ENCODE measurements at places on chromosomes 3 and 15.

DNA sequence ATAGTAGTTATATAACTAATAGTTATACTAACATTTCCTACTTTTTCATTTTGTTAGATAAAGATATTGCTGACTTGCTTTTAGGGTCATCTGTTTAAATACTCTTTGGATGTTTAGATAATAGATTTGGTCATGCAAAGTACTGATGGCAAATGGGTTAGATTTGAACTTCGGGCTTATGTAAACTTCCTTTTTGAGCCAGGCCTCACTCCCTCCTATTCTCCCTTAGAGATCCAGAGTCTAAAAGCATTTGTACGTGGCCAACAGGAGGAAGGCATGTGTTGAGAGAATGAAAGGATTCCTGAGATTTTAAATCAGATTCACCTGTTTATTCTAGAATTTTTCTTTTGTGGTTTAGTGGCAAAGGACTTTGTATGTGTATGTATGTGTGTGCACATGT lies 106.4 kb upstream of the GBE1 start:
- DNase-seq, result no peak

GRCh38 chr3:85605066-85605465 lies 646.3 kb downstream of the CADM2 start:
- DNase-seq, result no peak

- no peak for DNase-seq
These were observed 176.1 kb upstream of the CHL1 start for GRCh38 chr3:20421-20820.

- peak; percentile 93 for DNase-seq
These were observed 202.6 kb downstream of the KLHL25 start for GRCh38 chr15:85592148-85592547.

- DNase-seq, result no peak
These were observed 21.2 kb downstream of the SLC7A14 start for GRCh38 chr3:170564664-170565063.

GRCh38 chr3:146966124-146966523 lies 361.0 kb upstream of the PLSCR5 start:
- no peak for DNase-seq

GRCh38 chr3:169980055-169980454 lies 13.4 kb downstream of the SEC62 start:
- DNase-seq, result peak; percentile 64

GRCh38 chr3:86800116-86800515 lies 190.8 kb downstream of the VGLL3 start:
- DNase-seq, result no peak

DNA sequence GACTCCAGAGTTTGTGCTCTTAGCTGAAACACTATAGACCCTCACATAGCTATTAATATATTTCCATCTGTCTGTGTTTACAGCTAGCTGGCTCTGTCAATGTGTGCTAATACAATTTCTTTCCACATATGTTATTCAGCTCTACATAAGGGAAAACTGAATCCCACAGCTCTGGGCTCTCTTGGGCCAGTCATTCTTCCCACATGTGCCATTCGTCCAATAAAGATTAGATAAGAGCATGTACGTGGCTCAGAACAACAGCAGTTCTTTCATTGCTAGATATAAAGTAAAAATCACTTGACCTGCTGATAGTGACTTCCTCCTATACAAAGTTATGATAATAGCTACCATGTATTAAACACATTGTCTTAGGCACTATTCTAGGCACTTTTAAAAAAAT lies 2.8 kb upstream of the ILDR1 start:
- no peak for DNase-seq

DNA sequence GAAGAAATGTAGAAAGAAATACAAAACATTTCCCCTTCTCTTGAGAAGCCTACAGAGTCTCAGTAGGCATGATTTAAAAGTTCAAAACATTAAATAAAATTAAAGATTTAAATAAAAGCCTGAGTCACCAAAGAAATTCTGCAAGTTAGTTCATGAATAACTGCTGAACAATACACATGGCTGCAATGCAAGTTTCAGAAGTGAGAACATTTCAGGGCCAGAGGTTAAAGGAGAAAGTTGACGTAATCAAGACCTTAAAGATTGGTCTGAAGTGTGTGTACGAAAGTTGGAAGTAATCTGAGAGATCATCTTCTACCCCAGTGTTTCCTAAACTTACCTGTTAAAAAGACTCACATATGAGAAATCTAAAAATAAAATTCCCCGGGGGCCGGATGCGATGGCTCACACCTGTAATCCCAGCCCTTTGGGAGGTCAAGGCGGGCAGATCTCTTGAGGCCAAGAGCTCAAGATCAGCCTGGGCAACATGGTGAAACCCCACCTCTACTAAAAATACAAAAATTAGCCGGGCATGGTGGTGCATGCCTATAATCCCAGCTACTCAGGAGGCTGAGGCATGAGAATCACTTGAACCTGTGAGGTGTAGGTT lies 108.7 kb upstream of the PHLDB2 start:
- no peak for DNase-seq

GRCh38 chr15:53384417-53384816 lies 375.0 kb downstream of the WDR72 start:
- DNase-seq, result no peak

- DNase-seq, result no peak
These were observed 154.2 kb downstream of the RAB11A start for GRCh38 chr15:66023311-66023972.

- DNase-seq, result no peak
These were observed 81.1 kb downstream of the LRRK1 start for GRCh38 chr15:101000271-101000681.

DNA sequence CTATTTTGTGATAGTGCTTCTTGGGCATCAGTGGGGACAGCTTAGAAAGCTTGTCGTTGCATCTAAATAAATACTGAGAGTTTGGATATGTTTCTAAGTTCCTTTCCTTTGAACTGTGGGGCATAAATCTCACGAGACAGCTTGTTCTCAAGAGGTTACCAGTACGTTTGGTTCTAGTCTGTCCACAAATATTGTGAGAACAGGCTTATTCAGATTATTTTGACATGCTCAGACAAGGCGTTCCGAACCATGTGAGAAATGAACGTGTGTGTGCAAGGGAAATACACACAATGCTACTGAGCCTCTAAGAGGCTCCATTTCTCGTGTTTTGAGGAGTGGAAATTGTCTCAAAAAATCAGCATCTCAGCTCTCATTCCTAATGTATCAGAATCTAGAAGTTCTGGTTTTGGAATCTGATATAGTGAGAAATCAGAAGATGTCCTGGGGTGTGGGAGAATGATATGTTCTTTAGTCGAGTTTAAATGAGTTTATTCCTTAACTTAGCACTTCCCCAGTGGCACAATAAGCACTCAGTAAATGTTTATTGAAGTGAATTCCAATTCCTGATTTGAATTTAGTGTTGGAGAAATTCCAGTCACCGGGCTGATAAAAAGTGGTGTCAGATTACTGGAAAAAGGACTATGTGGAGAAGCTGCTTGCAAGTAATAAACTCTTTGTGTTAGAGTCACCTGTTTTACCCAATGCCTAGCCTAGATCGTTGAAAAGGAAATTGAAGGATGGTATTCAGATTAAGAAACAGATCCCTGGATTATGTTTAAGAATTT lies 481.5 kb downstream of the LPP start:
- no peak for DNase-seq

- no peak for DNase-seq
These were observed 88.9 kb downstream of the FEZF2 start for GRCh38 chr3:62284442-62284841.

DNA sequence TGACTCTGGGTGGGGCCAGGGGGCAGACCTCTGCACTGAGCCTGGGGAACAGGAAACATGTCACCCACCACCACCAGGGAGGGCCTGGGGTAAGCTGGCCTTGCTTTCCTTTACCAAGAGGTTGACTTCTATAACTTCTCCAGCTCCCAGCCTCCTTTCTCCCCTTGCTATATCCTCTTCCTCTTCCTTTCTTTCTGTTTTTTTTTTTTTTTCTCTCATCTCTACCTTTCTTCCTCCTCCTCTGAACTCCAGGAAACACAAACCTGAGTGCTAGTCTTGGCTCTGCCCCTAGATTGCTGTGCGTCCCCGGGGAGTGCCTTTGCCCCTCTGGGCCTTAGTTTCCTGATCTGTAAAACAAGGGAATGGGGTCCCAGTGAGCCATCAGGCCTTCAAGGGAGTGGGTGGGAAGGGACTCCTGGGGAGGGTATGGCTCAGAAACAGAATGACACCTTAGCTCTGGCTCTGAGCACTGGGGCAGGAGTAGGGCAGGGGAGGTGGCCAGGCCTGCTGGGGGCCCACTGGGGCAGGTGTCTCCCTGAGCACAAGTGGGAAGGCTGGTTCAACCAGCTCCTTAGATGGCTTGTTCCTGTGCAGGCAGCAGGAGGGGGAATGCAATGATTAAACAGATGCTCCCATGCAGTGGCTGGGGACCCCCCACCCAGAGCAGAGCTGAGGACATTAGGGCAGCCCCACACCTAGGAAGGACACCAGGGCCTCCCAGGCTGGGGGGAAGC lies 4.3 kb downstream of the SNX33 start:
- DNase-seq, result no peak

DNA sequence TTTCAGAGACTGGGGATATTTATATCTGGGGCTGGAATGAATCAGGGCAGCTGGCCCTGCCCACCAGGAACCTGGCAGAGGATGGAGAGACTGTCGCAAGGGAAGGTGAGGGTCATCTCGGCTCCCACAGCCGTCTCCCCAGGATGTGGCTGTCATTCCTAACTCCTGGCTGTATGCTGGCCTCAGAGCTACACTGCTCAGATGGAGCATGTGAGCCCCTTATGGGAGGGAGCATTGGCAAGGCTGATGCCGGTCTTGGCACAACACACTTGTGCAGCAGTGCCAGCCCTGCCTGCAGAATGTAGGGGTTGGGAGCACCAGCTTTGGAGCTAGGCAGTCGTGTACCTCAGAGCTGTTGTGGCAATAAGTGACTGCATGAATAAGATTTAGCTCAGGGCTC lies 5.2 kb downstream of the RCCD1 start:
- no peak for DNase-seq

DNA sequence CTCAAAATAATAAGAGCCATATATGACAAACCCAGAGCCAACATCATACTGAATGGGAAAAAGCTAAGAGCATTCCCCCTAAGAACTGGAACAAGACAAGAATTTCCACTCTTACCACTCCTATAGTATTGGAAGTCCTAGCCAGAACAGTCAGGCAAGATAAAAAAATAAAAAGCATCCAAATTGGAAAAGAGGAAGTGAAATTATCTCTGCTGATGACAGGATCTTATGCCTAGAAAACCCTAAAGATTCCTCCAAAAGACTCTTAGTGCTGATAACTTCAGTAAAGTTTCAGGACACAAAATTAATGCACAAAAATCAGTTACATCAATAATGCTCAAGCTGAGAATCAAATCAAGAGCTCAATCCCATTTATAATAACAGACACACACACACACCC lies 45.9 kb upstream of the SLC2A2 start:
- DNase-seq, result no peak

GRCh38 chr3:147757866-147758265 lies 348.7 kb downstream of the ZIC1 start:
- no peak for DNase-seq

- DNase-seq, result no peak
These were observed 314.7 kb downstream of the MAGI1 start for GRCh38 chr3:65723985-65724384.

GRCh38 chr3:171960159-171960558 lies 79.2 kb upstream of the FNDC3B start:
- no peak for DNase-seq

- DNase-seq, result no peak
These were observed 9.1 kb upstream of the FETUB start for GRCh38 chr3:186630950-186631641.

- DNase-seq, result no peak
These were observed 4.7 kb downstream of the NUP210 start for GRCh38 chr3:13415236-13415986.

GRCh38 chr15:75989045-75989444 lies 23.2 kb downstream of the NRG4 start:
- DNase-seq, result no peak

- no peak for DNase-seq
These were observed 589.3 kb downstream of the RBMS3 start for GRCh38 chr3:29870136-29870535.

DNA sequence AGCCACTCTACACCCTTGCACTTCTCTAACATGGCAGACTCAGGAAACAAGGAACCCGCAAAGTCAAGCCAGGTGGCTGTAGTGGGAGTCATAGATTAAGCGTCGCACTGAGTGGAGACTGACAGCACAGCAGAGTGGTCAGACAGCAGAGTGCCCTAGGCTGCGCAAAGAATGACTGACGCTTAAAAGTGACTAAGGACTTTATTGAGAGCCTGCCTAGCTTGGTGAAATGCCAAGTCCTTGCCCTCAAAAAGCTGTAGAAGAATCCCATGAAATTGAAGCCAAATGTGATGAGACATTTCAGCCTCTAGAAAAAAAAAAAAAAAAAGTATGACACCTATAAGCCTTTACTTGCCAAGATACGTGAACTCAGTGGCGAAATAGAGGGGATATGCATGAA lies 30.2 kb downstream of the NCEH1 start:
- DNase-seq, result no peak

GRCh38 chr15:101013769-101014675 lies 94.9 kb downstream of the LRRK1 start:
- no peak for DNase-seq

GRCh38 chr3:29521751-29522150 lies 240.9 kb downstream of the RBMS3 start:
- DNase-seq, result no peak

DNA sequence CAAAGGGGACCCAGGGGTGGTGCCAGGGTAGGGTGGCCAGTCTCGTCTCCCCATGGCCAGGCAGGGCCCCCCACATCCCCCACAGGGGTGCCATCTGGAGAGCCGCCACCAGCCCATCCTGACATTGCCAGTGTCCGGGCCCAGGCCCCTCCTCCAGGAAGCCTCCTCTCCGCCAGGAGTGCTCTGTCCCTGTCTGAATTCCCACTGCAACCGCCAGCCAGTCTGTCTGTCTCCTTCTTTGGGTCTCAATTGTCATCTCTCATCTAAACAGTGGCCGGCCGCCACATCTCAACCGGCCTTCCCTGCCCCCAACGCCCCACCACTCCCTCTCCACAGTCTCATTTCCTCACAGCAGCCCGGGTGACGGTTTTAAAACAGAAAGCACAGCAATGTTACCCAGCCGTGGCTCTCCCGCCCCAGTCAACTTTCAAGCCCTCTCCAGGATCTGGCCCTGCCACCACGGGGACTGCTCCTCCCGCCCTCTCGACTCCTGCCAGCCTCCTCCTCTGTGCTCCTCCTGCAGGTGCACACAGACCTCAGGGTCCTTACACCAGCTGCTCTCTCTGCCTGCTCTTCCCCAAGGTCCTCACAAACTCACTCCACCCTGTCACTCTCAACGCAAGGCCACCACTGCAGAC lies 57.0 kb downstream of the IQSEC1 start:
- no peak for DNase-seq

DNA sequence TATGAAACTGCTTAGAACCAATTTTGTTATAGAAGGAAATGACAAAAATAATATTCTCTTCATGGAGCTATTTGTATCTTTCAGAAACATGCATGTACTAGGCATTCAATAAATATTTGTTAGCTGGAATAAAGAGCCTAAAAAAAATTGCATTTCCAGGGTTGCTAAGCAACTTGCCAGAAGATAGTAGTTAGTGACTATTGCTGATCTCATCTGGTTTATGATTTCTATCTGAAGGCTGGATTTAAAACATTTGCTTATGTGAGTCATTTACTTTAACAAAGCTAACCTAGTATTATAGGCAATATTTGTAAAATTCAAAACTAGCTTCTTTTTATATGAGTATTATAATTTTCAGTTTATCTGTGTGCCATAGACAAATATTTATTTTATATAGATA lies 78.3 kb downstream of the NAALADL2 start:
- peak; percentile 77 for DNase-seq

GRCh38 chr15:51093839-51094605 lies 684 bp downstream of the TNFAIP8L3 start:
- peak; percentile 12 for DNase-seq

GRCh38 chr3:127651516-127652172 lies 21.1 kb upstream of the ABTB1 start:
- no peak for DNase-seq

All from ELR (cell line).